RPMI8226 (cell line): ENCODE measurements at places on chromosomes 12 and 14.

GRCh38 chr12:30850684-30851083 lies 75.9 kb upstream of the TSPAN11 start:
- no peak for DNase-seq

- no peak for DNase-seq
These were observed 10.1 kb upstream of the FBXO33 start for GRCh38 chr14:39442293-39442692.

DNA sequence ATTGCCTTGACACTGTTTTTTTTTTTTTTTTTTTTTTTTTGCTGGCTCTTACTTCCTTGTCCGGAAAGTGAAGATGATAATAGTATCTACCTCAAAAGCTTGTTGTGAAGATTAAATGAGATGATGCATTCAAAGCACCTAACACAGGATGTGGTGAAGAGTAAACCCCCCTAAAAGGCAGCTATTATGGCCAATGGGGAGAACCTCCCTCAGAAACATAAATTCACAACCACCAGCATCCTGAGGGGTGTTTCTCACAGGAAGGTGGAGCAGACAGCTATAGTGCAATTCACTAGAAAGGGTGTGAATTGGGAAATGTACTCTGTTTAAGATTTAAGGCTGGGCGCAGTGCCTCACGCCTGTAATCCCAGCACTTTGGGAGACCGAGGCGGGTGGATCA lies 85.4 kb upstream of the CRY1 start:
- DNase-seq, result no peak

- DNase-seq, result no peak
These were observed 148.8 kb upstream of the CNOT2 start for GRCh38 chr12:70094467-70094866.

DNA sequence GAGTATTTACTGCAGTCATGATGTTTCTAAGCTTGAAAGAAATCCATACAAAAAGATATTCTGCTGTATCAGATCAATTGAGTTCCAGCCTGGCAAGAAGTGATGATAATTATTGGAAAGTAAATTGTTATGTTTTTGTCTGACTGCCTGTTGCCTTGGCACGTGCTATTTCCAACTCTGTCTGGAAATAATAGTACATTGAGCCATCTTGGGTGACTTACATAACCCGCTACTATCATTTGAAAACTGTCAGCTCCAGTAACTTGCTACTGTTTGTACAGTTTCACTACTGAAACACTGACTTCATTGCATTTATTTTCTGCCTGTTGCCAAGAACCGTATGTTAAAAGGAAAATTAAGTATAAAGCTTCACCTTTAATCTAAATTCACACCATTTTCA lies 318.6 kb downstream of the ITPR2 start:
- no peak for DNase-seq
